Right cardiac atrium (tissue), 5 donors: ENCODE measurements at places on chromosomes 3 and 15. TPM values are rescaled to one million over a fixed set of nuclear protein-coding genes. Genes with fewer than 3 reads are reported as not detected.

GRCh38 chr15:72318408-72318942 is 1.5 kb downstream of the CELF6 start:
- DNase-seq, result no peak

- DNase-seq, result no peak
These were observed 113.5 kb upstream of the LMOD3 start for GRCh38 chr3:69235882-69236281.

GRCh38 chr15:63251701-63252100 is 25.7 kb upstream of the APH1B start:
- DNase-seq, result no peak

DNA sequence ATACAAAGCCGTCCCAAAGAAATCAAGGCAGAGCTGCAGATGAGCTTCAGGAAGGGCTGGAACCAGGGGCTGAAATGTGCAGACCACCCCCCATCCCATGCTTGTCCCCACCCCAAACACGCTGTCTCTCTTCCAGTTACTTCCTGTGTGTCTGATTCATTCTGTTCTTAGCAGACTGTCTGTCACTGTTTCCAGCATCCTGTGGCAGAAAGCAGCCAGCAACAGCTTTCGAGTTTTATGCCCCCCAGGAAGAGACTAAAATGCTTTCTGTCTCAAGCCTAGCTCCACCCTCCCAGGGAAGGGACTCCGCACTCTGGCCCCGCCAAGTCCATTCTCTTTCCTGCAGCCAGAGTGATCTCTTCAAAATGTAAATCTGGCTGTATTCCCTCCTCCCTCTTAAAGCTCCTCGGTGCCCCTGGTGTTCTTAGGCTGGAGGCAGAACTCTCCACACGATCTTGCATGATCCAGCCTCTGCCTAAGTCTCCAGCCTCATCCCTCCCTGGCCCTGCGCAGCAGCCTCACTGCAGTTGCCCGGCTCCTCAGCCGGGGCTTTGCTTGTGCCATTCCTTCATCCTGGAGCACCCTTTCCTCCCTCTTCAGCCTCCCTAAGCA is 41.5 kb downstream of the HRH1 start:
- DNase-seq, result no peak

DNA sequence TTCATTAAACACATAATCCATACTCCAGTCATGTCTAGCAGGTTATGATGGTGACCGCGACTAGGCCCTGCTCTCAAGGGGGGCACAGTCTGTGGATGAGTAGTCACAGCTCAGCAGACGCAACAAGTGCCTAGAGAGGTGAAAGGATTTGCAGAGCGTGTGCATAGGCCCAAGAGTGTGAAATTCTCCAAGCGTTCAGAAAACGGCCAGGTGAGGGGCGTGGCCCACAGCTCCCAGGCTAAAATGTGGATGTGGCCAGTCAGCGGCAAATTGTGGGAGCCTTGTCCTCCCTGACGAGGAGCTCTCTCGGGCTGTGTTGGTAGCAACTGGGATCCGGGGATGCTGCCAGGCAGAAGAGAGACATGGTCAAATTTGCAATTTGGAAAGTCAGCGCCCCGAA is 46.4 kb upstream of the TSEN2 start:
- DNase-seq, result no peak

ANKRD34C gene
- total RNA-seq, result not detected

HAPLN3 gene
- 1.8 TPM for total RNA-seq

PRR20G gene
- total RNA-seq, result not detected

CSTA gene
- 3.7 TPM for total RNA-seq

SPINT1 gene
- total RNA-seq, result 0.46 TPM
